Effector CD8-positive, alpha-beta T cell (primary cell): ENCODE measurements at places on chromosomes 5 and 9.

DNA sequence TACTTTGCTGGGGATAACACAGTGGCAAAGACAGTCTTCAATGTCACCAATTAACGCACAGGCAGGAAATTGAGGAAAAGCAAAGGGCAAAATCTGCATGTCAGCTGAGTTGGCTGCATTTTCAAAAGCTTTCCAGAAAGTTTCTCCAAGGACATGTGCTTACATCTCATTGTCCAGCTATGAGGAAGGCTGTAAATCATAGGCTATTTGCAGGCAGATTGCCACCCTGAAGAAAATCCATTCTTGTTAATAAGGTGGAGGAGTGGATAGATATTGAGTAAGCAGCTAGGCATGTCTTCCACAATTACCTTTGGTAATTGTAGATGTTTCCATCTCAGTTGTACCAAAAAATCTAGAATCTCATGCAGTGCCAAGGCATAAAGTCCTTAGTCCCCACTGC, 278.0 kb upstream of the NUDT12 start:
- DNase-seq: no peak

- no peak for DNase-seq
Observed at GRCh38 chr5:150143350-150144245, 12.0 kb downstream of the PDGFRB start.

GRCh38 chr5:181181650-181182565, 23.1 kb downstream of the TRIM7 start:
- no peak for DNase-seq

- no peak for DNase-seq
Observed at GRCh38 chr5:89471541-89471940, 588.6 kb upstream of the MEF2C start.

DNA sequence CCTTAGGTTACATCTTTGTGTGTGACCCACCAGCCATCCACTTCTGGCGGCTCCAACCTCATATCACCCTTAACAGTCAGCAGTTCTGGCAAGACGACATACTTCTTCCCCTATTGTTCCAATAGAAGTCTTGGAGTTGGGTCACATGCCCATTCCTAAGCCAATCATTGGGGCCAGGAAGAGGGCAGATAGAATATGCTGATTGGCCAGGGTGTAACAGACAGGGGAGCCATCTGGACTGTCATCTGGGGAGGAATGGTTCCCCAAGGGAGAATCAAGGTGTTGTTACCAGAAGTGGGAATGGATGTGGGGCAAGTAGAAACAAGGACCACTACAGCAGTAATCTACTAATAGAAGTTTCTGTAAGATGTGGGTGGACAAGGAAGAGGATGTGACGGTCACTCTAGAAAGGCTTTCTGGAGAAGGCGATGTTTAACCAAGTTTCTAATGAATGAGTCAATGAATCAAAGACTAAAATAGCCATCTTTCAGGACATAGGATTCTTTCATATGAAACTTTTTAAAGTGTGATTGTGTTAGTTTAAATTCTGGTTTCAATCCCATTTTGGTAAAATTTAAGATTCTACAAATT, 200.4 kb downstream of the ARHGAP26 start:
- no peak for DNase-seq

DNA sequence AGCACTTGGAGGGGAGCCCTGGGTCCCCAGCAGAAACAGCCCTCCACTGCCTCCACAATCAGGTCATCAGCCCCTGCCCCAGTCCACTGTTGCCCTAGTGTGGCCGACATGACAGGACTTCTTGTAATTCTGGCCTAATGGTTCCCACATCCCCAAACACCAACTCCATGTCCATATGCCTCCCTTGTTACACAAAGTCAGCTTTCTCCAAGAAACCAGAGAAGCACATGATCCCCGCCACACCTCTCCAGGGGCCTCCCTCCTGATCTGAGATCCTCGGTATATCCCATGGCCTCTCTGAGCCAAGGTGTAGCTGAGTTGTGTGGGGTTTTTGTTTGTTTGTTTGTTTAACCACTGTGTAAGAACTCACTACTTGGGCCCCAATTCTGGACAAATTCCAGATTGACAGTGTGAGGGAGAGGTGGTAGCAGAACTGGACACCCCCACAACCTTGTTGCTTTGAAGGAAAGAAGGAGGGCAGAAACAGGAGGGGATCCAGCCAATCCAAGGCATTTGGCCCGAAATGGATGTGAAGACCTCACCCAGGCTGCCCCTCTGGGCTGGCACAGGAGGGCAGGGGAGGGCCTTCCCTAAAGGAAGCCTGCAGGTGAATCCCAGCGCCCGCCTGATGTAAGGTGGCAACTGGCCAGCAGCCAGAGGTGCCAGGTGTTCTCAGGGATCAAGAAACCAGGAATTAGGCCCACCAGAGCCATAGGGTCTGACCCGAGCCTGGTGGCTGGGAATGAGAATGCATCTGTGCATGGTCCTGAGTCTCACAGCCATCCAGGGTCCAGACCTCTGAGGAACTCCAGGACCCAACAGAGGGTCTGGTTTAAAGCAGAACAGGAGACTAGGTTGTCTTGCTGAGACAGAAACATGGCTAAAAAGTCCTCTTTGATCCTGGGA, 13.4 kb downstream of the IRF1 start:
- DNase-seq: peak; percentile 42

- DNase-seq: no peak
Observed at GRCh38 chr5:14167211-14167845, 24.2 kb downstream of the TRIO start.
